ENCODE measurements at places on chromosomes 2 and 18. TPM values are rescaled to one million over a fixed set of nuclear protein-coding genes. Genes with fewer than 3 reads are reported as not detected.

- no peaks in the 10 kb centered on the region for H3K36me3 ChIP-seq
- H3K27me3 ChIP-seq, result peaks cover 14% of the 10 kb centered on the region
- DNase-seq, result no peak
- H3K27ac ChIP-seq, result no peak overlapping the region
- no peaks in the 10 kb centered on the region for H3K4me1 ChIP-seq
Measured at GRCh38 chr2:235291461-235291860, 202.4 kb upstream of the AGAP1 start.

- no peak overlapping the region for H3K27ac ChIP-seq
- H3K4me1 ChIP-seq, result no peaks in the 10 kb centered on the region
- H3K4me3 ChIP-seq, result no peak overlapping the region
- no peak for DNase-seq
- H3K36me3 ChIP-seq, result peaks cover 57% of the 10 kb centered on the region
- no peaks in the 10 kb centered on the region for H3K27me3 ChIP-seq
Measured at GRCh38 chr2:134441153-134441863, 187.4 kb downstream of the MGAT5 start.

DNA sequence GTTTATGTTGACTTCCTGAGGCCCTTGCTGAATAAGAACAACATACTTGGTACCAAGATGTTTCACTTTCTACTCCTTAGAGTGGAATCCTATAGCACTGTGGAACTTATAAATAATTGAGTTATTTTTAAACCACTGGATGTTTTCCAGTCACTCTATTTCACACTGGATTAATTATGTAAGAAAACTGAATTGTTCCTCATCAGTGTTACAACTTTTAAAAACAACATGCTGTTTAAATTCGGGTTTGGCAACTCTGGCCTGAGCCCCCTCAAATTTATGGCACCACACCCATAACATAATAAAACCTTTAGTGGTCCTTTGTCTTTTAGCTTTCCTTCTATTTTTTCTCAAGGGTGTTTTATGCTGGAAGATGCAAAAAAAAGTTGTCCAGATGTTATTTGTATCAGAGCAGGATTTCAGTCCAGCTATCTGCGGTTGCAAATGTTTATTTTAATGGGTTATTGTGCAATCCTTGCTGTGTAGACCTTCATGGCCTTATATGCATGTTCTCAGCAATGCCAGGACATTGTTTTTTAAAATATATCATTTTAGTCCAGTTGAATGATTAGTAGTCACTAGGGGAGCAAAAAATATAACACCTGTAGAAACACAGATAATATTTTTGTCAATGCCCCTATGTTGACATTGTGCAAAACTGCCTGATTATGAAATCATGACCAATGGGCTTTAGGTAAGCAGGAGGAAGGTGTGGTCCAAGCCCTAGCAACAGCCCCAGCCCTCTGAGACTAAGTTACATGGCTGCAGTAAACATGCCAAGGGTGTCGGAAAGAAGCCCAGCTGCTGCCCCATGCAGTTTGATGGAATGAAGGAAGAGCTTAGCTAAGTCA lies 638.0 kb upstream of the ZEB2 start:
- no peaks in the 10 kb centered on the region for H3K4me1 ChIP-seq
- no peaks in the 10 kb centered on the region for H3K27me3 ChIP-seq
- peaks cover 4% of the 10 kb centered on the region for H3K36me3 ChIP-seq
- no peak overlapping the region for H3K27ac ChIP-seq

- no peaks in the 10 kb centered on the region for H3K27me3 ChIP-seq
- H3K4me1 ChIP-seq, result no peaks in the 10 kb centered on the region
- no peak overlapping the region for H3K27ac ChIP-seq
- no peak overlapping the region for H3K4me3 ChIP-seq
Measured at GRCh38 chr2:150076281-150076680, 411.2 kb downstream of the RND3 start.

DNA sequence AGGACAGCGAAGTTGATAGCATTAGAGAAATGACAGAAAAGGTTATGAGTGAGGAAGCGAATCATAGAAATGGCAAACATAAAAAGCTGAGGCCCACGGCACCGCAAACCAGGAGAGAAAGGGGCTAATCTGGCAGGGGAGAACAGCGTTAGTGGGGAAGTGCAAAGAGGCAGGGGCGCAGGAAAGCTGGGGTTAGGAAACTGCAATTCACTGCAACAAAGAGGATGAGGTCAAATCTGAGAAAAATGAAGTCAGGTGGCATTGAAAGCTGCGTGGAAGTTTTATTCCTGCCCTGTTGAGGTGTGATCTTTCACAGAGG lies 653 bp upstream of the ABI2 start:
- H3K36me3 ChIP-seq, result no peaks in the 10 kb centered on the region
- H3K27ac ChIP-seq, result peak overlapping the region; percentile 88
- no peaks in the 10 kb centered on the region for H3K27me3 ChIP-seq
- H3K4me1 ChIP-seq, result peaks cover 12% of the 10 kb centered on the region

- H3K27ac ChIP-seq, result no peak overlapping the region
- H3K4me1 ChIP-seq, result no peaks in the 10 kb centered on the region
- H3K36me3 ChIP-seq, result no peaks in the 10 kb centered on the region
- H3K27me3 ChIP-seq, result no peaks in the 10 kb centered on the region
Measured at GRCh38 chr18:73992242-73993022, 155.2 kb downstream of the FBXO15 start.

DNA sequence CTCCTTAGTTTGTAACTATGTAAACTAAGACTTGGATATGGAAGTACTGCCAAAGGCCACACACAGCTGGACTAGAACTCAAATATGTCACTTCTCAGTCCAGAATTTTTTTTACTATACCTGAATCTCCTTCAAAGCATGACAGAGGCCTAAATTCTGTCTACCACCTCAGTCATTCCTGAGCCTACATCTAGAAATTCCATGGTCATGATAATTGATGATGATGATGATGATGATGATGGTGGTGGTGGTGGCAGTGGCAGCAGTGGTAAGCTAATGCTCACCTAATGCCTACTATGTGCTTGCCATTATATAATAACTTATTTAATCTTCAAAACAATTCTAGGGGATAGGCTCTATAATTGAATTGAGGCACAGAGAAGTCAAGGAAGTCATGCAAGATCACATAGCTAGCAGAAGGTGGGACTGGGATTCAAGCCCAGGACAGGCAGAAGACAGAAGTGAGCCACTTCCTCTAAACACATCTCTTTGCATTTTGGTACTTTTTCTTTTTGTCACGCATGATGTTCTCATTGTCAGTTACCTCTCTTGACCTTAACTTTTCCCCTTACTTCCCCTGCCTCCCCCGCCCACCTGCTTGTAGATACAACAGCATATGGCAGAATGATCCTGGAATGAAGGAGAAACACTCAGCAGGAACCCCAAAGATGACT lies 539.3 kb downstream of the TNS1 start:
- H3K27ac ChIP-seq, result no peak overlapping the region
- H3K36me3 ChIP-seq, result peaks cover 4% of the 10 kb centered on the region
- no peaks in the 10 kb centered on the region for H3K4me1 ChIP-seq
- H3K4me3 ChIP-seq, result no peak overlapping the region
- DNase-seq, result no peak

The SERPINB12 gene
- not detected for total RNA-seq

The HOXD12 gene
- total RNA-seq, result not detected

The NUP35 gene
- 19.1 TPM for total RNA-seq

The KCNK3 gene
- total RNA-seq, result not detected

Measured in naive thymus-derived CD8-positive, alpha-beta T cell (primary cell).